ENCODE measurements at places on chromosomes 1 and 21.

GRCh38 chr1:163166886-163167555 lies 35.7 kb downstream of the RGS5 start:
- DNase-seq: peak; percentile 71

DNA sequence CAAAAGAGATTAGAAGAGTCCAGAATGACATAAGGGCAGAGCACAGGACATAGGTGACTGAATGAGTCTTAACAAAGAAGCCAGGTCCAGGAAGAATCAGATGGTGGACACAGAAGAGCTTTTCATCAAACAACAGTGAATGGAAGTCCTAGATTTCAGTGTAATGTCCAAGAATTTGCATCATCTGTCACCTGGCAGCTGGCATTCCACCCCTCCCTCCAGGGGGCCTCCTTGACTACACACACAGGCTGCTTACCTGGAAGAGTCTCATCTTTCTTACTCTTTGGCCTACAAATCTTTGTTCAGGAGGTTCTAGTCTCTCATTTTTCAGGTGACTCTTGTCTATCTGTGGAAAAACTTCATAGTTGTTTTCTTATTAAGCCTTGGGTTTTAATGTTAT lies 36.2 kb downstream of the GORAB start:
- DNase-seq: no peak

DNA sequence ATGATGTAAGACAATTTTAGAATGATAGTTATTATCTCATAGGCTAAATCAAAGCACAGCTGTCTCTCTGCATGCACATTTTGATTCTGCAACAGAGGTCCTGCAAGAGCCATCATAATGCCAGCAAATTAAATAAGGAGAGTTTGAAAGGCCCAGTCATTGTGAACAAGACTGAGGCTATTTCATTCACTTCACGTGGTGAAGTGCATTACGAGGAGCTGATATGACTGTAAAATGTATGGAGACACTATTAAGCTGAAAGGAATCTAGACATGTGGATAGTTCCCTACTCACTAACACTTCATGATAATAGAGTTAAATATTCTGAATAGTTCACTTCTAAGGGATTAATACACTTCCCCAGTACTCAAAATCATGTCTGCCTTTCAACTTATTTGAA lies 299.0 kb downstream of the SMYD3 start:
- DNase-seq: no peak

GRCh38 chr1:238811211-238811879 lies 575.0 kb upstream of the CHRM3 start:
- DNase-seq: no peak

DNA sequence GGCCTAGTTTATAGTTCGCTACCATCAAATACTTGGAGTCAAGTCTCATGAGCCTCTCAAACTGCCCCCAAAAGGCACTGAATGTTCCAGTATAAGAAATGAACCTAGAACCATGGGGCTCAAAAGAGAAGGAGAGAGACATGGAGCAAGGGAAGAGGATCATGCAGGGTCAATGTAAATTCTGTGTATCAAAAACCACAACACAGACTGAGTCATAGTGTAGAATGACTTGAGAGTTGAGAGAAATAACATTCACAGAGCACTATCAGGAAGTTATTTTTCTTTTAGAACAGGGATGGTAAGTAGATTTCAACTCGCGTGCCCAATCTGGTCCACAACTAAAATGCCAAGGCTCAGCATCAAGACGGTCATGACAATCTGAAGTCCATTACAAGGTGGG lies 59.8 kb downstream of the GNG12 start:
- no peak for DNase-seq

- peak; percentile 58 for DNase-seq
These were observed 29.8 kb downstream of the MAPKAPK2 start for GRCh38 chr1:206714331-206715058.

- DNase-seq: peak; percentile 43
These were observed 24.1 kb downstream of the PIGM start for GRCh38 chr1:160007577-160008200.

DNA sequence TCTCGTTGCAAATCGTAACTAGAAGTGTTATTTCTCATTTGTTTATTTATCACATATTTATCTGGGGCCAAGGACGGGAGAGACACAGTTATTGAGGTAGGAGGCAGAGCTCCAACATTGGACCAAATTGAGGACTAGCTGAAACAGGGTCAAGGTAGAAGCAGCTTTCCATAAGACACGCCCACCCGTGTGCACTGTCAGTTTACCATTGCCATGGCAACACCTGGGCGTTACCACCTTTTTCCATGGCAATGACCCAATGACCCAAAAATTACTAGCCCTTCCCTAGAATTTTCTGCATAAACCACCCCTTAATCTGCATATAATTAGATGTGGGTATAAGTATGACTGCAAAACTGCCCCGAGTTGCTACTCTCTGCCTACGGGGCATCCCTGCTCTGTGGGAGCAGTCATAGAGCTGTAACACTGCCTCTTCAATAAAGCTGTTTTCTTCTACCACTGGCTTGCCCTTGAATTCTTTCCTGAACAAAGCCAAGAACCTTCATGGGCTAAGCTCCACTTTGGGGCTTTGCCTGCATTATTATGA lies 72.7 kb downstream of the FBXO2 start:
- DNase-seq: no peak

GRCh38 chr1:21741206-21741605 lies 41.7 kb downstream of the USP48 start:
- no peak for DNase-seq

DNA sequence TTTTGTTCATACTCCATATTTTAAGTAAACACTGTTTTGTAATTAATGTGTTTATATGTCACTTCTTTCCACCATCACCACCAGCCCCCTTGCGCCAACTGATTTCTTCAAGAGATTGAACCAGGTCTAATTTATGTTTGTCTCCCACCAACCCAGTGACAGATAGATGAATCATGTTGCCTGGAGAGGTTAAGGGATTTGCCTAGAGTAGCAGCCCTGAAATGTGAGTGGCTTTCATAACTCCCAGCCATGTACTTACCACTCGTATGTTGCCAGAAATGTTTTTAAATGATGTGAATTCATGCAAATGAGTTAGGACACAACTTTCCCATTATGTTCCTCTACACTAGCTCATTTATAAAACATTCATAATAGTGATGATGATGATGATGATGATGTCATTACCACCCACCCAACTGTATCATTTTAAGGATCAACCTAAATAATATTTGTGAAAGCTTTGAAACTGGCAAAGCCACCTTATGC lies 86.9 kb downstream of the LRRC8D start:
- peak; percentile 80 for DNase-seq

GRCh38 chr1:172934417-172934762 lies 116.4 kb downstream of the TNFSF18 start:
- no peak for DNase-seq

DNA sequence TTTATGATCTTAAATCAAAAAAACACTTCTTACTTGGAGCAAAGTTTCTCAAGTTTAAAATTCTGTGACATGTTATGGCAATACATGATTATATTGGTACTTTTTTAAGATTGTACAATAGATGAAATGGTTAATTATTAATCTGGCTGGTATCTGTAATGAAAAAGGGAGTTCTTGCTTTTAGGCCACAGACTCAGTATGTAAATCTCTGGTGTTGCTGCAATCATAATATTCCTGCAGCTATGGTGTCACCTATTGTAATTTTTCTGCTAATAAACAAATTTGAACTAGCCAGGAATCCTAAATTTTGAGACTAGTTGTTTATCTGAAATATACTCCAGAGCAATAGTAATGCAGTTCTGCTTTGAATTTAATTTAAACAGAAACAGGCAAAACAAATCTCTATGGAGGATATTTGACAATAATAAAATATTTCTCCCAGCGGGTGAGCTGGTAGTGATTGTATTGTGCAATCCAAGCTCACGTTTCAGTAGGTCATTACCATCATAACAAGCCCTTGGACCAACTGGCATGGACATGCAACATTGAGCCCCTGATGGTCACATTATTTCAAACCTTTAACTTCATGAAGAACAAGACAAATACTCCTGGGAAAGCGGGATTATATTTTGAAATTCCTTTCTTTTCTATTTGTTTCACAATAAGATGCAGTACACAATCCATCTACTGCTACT lies 77.2 kb upstream of the USH2A start:
- DNase-seq: no peak

GRCh38 chr1:92442351-92442750 lies 44.4 kb downstream of the GFI1 start:
- no peak for DNase-seq

DNA sequence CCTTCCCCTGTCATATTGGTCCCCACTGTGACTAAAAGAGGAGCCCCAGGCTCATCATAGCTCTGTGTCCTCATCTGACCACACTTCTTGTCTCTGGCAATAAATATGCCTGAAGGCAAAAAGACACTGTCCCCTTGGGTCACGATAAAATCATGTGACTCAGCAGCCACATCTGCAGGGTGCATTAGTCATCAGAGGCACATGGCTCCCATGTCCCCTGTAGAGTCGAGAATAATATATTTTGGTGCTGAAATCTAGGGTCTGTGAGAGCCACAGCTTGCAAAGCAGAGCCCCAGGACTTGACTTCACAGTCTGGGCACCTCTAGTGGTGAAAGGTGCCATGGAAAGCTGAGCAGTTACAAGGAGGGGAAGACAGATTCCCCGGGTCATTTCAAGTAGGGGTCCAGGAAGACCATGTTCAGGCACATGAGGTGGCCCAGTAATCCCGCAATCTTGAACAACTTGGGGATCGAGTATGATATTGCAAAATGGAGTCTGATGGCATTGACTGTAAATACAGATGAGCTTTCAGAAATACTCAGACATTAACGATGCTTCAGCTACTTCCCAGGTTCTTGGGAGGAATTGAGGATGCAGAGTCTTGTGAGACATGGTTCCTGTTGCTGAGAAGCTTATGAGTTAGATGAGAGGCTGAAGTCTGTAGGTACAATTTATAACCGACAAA lies 68.6 kb downstream of the SLC35F3 start:
- DNase-seq: no peak

GRCh38 chr1:89877756-89878155 lies 56.9 kb downstream of the LRRC8D start:
- no peak for DNase-seq

- DNase-seq: no peak
These were observed 91.9 kb downstream of the RAVER2 start for GRCh38 chr1:64836802-64837201.

GRCh38 chr21:43842742-43843141 lies 22.3 kb upstream of the AGPAT3 start:
- DNase-seq: no peak

DNA sequence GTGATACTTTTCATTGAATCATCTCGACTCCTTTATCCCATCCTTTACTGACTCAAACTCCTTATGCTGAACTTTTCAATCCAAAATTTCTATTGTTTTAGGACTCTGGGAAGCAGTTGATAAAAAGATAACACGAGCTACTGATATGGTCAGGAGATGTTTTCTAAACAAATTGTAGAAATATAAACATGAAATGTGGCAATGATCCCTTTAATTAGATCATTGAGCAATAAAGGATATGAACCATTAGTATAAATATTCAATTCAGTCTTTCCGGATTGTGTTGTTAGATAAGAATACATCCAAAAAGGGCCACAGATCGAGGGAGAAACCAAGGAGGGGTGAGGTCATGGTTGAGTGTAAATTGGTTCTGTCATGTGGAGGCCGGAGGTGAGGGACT lies 88.4 kb downstream of the NID1 start:
- no peak for DNase-seq

DNA sequence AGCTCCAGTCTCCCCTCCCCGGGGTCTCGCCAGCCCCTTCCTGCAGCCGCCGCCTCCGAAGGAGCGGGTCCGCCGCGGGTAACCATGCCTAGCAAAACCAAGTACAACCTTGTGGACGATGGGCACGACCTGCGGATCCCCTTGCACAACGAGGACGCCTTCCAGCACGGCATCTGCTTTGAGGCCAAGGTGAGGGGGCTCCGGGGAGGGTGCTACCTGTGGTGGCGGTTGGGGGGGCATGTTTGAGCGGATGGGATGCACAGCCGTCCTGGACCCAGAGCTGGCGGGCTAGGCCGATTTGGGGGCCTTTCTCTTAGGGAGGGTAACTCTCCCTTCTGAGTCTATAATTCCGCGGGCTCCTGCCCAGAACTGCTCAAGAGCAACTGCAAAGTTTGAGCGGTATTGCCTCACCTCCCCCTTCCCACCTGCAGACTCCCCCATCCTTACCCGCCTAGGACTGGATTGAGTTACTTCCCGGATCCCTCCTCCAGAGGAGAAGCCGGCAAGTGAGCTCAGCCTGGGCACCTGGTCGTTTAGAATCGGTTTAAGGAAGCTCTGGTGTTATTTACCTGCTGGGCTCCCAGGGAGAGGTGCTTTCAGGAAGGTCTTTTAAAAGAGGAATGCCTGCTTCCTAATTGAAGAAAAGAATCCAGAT lies 730 bp downstream of the NOS1AP start:
- DNase-seq: no peak

GRCh38 chr1:17885663-17886320 lies 130.7 kb downstream of the ACTL8 start:
- DNase-seq: no peak

DNA sequence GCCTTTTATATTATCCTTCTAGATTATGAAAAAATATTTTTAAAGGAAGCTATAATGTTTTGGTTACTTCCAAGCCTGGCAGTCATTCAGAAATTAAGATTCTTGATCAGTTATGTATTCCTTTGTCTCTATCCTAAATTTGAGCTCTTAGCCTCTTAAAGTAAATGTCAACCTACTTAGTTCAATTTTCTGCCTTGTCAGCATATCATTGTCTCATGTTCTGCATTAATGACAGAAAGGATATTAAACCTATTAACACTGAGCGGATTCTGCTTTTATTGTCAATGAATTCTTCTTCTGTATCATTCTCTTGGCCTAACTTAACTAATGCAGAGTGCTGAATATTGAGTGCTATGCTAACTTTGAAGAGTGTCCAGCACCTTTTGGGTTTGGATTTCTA lies 56.0 kb downstream of the SDCCAG8 start:
- no peak for DNase-seq

GRCh38 chr1:32926562-32926961 lies 25.4 kb upstream of the TMEM54 start:
- no peak for DNase-seq

DNA sequence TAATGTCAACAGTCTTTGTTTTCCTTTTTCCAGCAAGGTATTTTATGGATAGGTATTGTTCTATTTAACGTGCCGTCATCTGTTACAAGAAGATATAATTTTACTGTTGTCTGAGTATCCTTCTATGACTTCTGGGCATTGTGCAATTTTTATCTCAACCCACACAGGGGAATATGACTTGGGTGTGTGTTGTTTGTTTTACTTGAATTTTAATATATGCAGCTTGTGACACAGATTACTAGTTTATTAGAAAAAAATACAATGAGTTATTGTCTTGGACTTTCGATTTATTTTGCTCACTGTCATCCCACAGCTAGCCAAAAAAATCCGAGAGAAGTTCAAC lies 111.9 kb downstream of the CACHD1 start:
- DNase-seq: peak; percentile 45

GRCh38 chr1:4655674-4656532 lies 1.5 kb downstream of the AJAP1 start:
- DNase-seq: peak; percentile 32

- DNase-seq: no peak
These were observed 33.8 kb downstream of the DHCR24 start for GRCh38 chr1:54853096-54853792.

GRCh38 chr1:159296706-159297375 lies 5.3 kb upstream of the FCER1A start:
- DNase-seq: no peak
